Large intestine (tissue), 12 donors: ENCODE measurements at places on chromosomes 12 and 14.
A peak's percentile ranks its signal among the peaks of the same experiment; 100 is the strongest.

DNA sequence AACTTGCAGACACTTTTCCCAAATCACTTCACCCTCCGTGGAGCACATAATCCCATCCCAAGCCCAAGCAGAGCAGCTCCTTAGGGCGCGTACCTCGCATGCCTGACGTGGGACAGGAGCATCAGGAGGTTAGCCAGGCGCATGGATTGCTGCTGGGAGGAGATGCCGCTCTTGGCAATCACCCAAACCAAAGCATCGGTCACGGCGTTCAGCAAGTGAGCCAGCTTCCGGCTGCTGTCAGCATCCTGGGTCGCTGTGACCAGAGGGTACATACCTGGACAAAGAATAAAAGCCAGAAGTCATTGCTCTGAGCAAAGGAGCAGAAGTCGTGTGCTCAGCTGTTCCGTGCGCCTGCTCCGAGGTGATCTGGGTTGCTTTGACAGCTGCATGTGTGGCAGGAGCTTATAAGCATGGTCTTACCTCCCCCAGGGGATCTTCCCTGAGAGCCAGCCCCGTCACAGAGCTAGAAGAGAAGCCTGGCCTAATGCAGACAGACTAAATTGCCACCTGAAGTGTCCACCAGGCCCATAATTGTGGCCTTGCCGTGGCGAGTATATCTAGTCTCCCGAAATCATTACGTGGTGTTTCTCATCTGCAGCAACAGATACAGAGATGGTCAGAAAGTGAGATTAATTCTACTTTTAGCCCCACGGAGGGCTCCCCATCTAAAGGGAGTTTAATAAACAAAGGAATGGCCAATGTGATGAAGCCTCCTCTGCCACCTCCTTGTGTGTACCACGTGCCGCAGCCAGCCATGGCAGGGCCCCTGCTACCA lies 59.1 kb downstream of the ESR2 start:
- DNase-seq: no peak

DNA sequence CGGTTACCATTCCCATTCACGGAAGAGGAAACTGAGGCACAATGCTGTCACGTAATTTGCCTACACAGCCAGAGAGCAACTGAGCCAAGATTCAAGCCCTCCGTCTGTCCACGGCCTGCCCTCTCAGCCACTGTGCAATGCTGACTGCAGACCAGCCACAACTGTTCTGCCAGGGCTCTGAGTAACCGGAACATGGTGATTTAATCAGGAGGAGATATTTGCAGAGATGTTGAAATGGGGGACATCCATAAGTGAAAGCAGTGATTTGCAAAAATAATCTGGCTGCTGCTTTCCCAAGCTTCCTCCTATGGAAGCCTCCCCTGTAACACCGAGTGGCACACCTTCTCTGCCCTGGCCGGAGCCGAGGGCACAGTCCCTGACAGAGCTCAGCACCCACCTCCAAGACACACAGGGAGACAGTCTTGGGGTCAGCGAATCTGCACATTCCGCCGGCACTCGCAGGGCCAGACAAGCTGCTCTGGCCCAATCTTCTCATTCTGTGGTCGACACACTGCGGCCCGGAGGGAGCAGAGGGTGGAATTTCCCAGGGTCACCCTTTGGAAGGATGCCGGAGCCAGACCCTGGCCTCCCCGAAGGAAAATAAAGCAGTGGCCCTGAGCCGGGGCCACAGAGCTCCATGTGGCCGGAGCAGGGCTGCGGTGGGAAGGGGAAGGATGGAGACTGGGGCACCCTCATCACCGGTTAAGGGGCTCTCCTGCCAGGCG lies 158.2 kb upstream of the DIO3 start:
- no peak for DNase-seq

DNA sequence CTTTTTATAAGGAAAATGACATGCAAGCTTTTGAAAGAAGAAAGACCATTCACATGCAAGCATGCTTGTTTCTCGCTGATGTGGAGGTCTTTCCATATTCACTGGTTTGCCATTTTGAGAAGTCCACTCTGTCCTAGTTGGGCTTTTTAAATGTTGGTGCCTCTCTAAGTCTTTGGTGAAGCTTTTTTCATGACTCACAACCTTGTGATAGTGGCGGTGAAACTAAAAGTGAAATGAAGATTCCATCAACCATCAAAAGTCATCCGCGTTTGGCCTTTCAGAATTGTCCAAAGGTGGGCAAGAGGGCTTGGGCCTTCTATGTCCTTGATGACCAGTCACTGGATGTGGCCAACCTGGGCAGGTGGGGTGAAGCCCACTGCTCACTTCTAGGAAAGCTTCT lies 4.3 kb downstream of the LRRC74A start:
- DNase-seq: no peak

- no peak for DNase-seq
These were observed 520.5 kb upstream of the STXBP6 start for GRCh38 chr14:25570483-25570882.

DNA sequence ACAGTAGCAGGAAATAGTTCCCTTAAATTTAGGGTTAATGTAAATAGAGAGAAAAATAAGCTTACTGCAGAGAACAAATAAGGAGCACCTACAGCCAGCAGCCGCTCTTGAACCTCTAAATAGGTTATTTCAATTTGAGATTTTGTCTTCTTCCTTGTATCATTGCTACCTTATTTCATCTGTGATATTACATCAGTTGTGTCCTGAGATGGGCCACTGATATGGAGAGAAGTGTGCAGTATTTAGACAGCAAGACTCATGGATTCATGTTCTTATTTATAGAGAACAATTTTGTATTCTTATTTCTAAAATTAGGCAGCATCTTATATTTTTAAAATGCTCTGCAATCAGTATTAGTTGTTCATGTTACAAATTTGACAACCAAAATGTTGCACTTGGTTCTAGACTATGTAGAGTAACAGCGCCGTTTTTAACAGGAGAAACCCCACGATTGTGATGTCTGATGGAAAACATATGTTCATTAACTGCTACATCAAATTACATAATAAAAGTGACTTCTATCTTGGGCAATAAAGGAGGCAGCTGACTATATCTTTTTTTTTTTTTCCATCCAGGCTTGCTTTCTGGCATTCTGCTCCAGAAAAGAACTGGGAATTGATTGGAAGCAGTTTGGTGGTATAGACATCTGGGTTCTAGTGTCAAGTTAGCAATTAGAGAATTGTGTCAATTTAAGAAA lies 117.9 kb downstream of the CAND1 start:
- no peak for DNase-seq

GRCh38 chr12:3437986-3438385 lies 53.0 kb upstream of the PRMT8 start:
- DNase-seq: no peak

GRCh38 chr12:57069523-57069922 lies 9.1 kb downstream of the NEMP1 start:
- peak; percentile 67 for DNase-seq

GRCh38 chr12:5348057-5348456 lies 83.9 kb upstream of the NTF3 start:
- no peak for DNase-seq

GRCh38 chr12:64469455-64470142 lies 17.7 kb downstream of the TBK1 start:
- DNase-seq: no peak

DNA sequence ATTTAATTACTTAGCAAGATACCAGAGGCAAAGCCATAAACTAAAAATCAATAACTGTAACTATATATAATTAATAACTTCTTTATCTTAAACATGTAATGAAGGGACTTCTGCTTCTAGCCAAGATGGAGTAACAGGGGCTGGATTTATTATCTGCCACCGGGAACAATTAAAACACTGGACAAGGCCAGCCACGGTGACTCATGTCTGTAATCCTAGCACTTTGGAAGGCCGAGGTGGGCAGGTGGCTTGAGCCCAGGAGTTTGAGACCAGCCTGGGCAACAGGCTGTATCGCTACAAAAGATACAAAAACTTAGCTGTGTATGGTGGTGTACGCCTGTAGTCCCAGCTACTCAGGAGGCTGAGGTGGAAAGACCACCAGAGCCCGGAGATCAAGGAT lies 113.6 kb downstream of the TAOK3 start:
- no peak for DNase-seq
